ENCODE measurements at places on chromosomes 3 and 15.

- DNase-seq = no peak
Measured at GRCh38 chr3:64837126-64837738, 149.4 kb upstream of the ADAMTS9 start.

DNA sequence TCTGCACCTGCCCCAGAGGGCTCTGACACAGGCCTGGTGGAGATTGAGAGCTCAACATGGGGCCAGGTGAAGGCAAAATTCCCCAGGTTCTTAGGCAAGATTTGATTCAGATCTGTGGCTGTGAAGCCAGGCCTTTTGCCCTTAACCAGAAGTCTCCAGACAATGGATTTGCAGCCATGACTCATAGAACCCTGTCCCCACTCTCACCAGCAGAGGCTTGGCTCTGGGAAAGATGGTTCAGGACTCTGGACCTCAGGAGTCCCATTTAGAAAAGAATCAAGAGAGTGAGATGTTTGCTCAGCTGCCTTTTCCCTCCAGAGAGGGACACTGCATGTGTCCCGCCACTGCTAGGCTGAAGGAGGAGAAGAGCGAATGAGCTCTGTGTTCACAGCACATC, 361.4 kb upstream of the ICE2 start:
- DNase-seq = no peak

- DNase-seq = no peak
Measured at GRCh38 chr3:123628996-123629746, 44.3 kb upstream of the HACD2 start.

- no peak for DNase-seq
Measured at GRCh38 chr3:48503401-48504050, 448 bp downstream of the SHISA5 start.

GRCh38 chr15:73985101-73985873, 6.8 kb downstream of the STOML1 start:
- DNase-seq = no peak

DNA sequence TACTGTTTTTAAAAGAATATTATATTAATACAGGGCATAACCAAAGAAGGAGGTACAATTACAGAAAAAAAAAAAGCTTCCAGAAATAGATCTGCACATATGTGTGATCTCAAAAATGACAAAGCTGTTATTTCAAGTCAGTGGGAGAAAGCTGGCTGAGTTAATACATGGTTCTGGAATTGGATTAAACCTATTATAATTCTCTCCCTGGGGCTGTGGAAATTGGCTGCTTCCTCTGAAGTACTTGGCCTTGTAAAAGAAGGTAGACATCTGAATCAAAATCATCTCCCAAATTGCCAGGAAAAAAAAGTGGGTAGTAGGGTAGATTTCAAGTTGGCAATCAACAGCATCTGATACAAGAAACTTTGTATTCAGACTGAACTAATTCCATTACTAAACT, 723.9 kb upstream of the ALCAM start:
- no peak for DNase-seq

GRCh38 chr3:113912552-113913236, 35.1 kb upstream of the ZDHHC23 start:
- no peak for DNase-seq

DNA sequence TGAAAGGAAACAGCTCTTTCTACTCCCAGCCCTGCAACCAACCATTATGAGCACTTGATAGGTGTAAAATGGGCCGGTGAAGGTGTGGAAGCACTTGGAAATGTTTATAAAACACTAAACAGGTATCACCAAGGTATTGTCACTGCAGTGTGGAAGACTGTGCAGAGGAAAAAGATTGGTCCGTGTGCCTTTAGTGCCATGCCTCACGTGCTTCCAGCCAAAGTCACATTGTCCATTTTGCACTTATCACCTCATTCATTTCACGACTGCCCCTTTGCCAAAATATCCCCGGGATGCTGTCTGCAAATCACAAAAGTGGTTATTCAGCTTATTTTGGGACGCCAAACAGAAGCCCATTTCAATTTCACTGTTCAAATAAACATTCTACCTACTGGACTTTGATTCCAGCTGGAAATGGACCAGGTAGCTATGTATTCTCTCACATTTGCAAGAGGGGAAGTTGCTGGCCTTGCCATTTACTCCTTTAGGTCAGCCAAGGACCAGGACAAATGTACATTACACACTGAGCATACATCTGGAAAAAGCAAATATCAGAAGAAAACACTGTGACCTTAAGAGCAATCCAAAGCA, 58.4 kb downstream of the ARRDC4 start:
- DNase-seq = no peak

GRCh38 chr3:39485547-39485946, 18.1 kb downstream of the MOBP start:
- DNase-seq = no peak

GRCh38 chr15:96183867-96184266, 146.6 kb upstream of the NR2F2 start:
- DNase-seq = no peak

Data from cortex of kidney (tissue), 1 donor.